ENCODE measurements at places on chromosomes 11 and 22.

GRCh38 chr11:69444381-69445130 is 36.9 kb upstream of the LINC01488 start:
- no peak for DNase-seq

DNA sequence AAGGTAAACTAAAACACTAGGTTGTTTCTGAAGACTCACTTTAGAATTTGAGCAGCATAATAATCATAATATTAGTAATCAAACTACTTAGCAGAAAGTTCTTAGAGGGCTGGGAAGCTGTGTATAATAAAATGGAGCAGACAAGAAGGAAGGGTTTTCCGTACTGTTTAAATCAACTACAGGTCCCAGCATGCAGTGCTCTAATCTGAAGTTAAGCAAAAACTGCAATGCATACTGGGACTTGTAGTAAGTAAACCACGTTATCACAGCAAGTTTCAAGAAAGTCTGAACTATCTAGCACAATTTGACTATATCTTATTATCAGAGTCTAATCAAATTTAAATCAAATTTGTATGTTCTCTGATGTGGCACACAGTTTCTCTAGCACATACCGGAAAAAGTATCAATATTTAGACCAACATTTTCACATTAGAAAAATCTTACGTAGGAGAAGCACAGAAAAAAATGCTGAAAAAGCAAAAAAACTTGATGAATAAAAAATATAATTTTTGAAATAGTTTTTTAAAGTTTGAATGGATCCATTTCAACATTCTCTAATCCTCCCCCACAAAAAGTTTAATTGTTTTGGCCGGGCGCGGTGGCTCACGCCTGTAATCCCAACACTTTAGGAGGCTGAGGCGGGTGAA is 8.2 kb downstream of the PHF21A start:
- no peak for DNase-seq

DNA sequence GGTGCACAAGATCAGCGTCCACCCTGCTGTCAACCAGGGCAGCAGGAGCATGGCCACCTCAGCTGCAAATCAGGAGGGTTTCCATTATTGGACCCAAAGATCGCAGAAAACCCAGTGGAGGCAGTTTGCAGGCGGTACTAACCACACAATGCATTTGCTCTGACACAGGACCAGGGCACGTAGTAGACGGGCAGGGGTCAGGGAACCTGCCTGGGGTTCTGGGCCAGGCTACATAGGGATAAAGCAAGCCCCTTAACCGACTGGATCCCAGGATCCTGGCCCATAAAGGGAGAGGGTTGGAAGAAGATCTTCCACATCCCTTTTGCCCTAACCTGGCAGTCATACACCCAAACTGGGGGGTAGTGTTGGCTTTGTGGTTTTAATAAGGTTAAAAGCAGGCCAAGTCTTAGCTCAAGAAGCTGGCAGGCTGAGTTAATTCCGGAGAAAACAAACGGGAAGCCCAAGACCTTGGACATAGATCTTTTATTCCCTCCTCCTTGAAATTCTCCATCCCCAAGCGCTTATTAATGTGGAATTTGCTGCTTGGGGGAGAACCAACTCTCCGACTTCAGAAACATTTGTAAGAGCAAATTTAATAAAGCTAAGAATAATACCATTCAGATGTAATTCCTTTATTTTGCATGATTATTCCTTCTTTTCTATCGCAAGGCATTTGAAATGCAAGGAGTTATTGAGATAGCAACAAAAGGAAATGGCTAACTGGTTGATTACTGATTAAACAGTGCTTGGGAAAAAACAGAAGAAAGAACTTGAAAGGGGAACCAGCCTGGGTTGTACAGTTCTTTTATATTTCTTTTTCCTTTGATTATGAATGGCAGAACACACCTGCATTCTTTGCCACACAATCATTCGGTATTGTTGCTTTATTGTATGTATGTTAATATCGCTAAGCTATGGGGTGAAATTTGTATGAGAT is 6.3 kb upstream of the ARHGAP8 start:
- no peak for DNase-seq

- no peak for DNase-seq
Measured at GRCh38 chr22:31235081-31235480, 23.0 kb downstream of the LIMK2 start.

GRCh38 chr11:116267146-116267545 is 505.6 kb downstream of the BUD13 start:
- no peak for DNase-seq

GRCh38 chr11:126407101-126407521 is 51.6 kb downstream of the ST3GAL4 start:
- DNase-seq: no peak

GRCh38 chr22:49070501-49070900 is 757.2 kb downstream of the BRD1 start:
- no peak for DNase-seq

- no peak for DNase-seq
Measured at GRCh38 chr11:122516686-122517085, 138.8 kb upstream of the UBASH3B start.

- DNase-seq: no peak
Measured at GRCh38 chr11:16352707-16353106, 3.6 kb downstream of the SOX6 start.

DNA sequence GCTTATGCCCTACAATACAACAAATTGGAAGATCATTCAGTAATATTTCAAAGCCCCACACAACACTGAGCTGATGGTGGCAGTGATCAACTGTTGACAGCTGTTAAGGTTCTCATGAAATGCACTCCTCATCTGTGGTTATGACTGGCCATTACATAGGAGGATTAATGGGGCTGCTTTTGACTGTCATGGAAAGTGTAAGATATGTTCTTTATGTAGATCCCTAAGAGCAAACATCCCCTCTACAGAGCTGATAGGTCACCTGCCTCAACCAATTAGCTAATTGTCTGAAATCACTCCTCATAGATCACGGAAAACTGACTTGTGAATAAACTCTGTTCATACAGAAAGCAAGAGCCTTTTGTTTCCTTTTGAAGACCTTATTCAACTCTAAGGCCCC is 78.1 kb downstream of the GAB2 start:
- DNase-seq: no peak

GRCh38 chr11:76802621-76803020 is 19.5 kb downstream of the TSKU start:
- no peak for DNase-seq

- no peak for DNase-seq
Measured at GRCh38 chr11:92278791-92279433, 54.3 kb downstream of the FAT3 start.

DNA sequence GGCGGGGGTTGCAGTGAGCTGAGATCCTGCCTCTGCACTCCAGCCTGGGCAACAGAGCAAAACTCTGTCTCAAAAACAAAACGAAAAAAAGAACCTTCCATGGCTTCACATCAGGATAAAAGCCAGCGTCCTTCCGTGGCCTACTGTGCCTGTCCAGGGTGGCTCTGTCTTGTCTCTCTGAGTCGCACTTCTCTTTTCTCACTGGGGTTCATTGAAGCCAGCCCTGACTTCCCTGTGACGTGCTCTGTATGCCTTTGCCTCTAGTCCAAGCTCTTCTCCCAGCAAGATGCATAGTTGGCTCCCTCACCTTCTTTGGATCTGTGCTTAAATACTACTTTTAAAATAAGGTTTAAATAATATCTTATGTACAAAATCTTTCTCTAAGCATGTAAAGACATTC is 11.6 kb downstream of the ATXN10 start:
- no peak for DNase-seq

DNA sequence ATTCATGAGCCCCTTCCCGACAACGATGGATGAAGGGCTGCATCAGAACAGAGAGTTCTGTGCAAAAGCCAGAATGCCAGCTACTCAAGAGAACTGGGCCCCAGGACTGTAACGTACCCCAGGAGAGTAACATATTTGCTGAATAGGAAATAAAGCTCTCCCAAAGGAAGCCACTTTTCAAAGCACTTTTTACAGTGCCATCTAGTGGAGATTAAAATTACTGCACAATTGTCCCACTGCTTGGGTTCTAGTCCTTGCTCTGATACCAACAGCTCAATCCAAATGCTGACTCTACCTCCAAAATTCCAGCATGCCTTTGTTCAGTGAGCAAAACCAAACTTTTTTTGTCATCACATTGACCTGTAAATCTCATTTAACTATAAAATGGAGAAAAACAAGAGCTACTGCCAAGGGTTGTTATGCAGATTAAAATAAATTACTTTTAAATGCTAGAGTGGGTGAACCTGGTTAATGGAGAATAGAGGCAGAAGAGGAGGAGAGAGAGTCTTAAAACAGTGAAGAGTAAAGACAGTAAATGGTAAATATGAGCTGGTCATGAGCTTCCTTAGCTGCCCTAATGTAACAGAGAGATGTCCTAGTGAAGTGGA is 87.6 kb upstream of the FSHB start:
- no peak for DNase-seq

DNA sequence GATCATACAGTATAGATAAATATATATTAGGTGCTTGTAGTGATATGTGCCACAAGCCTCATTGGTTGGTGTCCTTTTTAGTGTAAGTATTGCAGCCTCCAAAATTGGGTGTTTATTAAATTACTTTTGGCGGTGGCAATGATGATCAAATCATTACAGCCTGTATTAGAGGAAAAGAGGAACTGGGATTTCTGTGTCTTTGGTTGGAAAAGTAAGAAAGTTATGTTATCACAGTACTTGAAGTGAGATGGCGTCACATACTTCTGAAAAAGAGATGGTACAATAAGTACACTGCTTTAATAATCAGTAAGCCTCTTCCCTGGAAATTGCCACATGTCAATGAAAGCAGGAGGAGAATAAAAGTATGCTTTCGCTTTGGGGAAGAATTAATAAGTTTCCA is 523 bp upstream of the MPZL3 start:
- DNase-seq: no peak

DNA sequence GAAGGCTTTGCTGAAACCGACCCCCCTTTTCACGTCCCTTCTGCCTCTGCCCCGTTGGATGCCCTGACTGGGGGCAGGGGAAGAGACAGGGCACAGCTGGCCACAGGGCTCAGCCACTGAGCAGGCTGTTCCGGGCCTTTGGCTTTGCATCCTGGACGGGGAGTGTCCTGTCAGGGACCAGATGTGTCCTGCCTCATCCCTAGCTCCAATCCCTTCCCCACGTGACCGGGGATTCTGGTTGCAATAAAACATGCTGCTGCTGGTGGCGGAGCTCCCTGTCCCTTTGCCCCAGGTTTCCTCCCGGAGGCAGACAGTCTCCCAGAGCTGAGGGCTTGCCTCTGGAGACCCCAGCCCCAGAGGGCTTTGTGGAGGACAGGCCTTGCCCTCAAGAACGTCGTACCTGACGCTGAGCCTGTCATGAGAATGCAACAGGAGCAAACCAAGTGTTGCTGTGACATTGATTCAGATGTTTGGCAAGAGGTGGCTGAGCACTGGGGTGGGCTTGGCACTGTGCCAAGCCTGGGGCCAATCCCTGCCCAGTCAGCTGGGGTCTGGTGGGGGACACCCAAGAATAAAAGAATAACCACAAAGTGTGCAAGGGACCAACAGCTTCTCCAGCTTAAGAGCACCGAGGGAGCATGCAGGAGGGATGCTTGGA is 7.3 kb downstream of the CDC42EP2 start:
- no peak for DNase-seq

GRCh38 chr11:8801121-8801520 is 109.9 kb upstream of the AKIP1 start:
- DNase-seq: no peak

GRCh38 chr11:27839226-27839913 is 139.1 kb upstream of the BDNF start:
- DNase-seq: no peak

DNA sequence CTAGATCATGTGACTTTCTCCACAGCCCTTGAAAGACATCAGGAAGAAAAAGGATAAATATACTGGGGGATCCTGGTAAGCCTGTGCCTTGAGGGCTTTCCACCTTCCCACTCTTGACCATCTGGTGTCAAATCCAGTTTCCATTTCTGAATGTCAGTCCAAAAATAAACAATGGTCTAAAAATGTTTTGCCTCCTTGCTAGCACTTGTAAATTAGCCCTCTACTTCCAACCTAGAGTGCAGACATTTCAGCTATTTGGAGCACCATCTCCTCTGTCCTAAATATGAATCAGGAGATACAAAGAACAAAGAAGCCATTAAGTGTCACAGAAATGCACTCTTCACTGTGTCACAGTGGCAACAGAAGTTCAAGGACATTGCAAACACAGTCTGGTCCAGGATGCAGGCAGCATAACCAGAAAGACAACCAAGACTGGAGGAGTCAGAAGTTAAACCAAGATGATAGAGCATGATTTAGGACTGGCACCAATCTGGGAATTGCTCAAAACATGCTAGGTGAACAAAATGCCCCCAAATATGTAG is 88.1 kb downstream of the CCDC34 start:
- no peak for DNase-seq

DNA sequence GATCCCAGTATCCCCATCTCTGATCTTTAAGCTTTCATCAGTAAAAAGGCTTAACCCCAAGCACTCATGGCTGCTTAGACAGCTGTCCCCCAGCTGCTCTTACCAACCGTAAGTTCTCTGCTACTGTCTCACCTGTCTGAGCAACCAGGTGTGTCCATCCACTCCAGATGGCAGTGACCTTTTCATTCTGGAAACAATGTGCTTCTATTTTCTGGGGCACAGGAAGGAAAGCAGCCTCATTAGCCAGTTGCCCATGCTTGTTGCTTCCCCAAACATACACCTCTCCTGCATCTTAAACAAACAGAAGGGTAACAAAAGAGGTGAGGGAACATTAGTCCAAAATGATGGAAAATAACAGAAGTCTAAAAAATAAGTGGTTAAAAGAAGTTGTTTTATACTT is 24.4 kb downstream of the SERGEF start:
- no peak for DNase-seq

DNA sequence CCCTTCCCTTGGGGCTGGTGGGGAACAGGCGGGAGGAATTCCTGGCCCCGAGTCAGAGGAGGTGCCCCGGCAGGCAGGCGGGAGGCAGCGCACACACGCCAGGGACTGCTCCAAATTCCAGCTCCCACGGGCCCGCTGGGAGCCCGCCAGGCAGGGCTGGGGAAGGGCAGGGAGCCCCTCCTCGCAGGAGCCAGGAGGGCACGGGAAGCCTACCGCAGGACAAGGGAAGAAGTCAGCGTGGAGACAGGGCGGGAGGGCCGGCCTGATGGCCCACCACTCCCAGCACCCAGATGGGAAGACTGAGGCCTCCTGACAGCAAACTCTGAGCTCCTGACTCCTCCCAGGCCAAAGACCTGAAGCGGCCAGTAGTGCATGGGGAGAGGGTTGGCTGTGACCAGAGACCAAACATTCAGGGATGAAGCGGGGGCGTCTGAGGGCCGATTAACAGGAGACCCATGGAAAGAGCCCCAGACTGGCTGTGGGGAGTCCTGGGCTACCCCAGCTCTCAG is 22.4 kb downstream of the RPL3 start:
- DNase-seq: no peak

- DNase-seq: no peak
Measured at GRCh38 chr11:12137938-12138731, 27.7 kb downstream of the MICAL2 start.

- no peak for DNase-seq
Measured at GRCh38 chr22:50479721-50480120, 1.6 kb upstream of the ADM2 start.

GRCh38 chr11:128767591-128768001 is 73.7 kb downstream of the FLI1 start:
- no peak for DNase-seq

DNA sequence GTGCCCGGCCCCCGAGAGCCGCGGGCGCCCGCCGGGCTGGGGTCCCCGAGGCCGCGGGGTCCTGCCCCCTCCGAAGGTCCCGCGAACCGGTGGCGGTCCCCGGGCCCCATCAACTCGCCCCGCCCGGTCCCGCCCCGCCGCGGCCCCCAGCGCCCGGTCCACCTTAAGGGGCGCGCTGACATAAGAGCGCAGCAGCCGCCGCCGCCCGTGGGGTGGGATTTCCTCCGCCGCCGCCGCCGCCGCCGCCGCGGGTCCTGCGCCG is at the start of gene ZDHHC8:
TSS of gene ZDHHC8 (plus strand) at position 208 of the 262 bp plus-strand sequence. CDS start 144 bp downstream, outside the sequence.
- peak; percentile 62 for DNase-seq

Measured in stimulated activated CD4-positive, alpha-beta T cell treated with anti-CD3 and anti-CD28 coated beads, Interleukin-1b, Interleukin-23, amount 100 ng/mL, for 4 hours (primary cell).